ENCODE measurements at places on chromosomes 3 and 15.

GRCh38 chr15:84844964-84845363 is 27.8 kb downstream of the ALPK3 start:
- no peak for DNase-seq

DNA sequence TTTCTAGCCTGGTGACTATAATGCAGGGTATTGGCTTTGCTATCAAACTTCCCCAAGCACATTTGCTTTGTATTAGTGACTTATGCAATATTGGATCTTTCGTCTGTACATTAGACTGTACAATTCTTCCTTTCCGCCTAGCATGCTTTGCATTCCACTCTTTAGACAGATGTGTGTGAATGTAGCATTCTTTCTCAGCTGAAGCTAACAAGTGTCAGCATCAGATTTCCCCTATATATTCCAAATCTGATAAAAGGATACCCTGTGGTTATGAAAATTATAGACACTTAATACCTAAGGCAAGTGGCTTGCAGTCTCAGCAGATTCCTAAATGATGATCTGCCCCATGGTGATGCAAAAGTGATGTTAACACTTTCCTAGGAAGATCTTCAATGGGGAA is 360.1 kb downstream of the CNTN4 start:
- DNase-seq, result no peak

DNA sequence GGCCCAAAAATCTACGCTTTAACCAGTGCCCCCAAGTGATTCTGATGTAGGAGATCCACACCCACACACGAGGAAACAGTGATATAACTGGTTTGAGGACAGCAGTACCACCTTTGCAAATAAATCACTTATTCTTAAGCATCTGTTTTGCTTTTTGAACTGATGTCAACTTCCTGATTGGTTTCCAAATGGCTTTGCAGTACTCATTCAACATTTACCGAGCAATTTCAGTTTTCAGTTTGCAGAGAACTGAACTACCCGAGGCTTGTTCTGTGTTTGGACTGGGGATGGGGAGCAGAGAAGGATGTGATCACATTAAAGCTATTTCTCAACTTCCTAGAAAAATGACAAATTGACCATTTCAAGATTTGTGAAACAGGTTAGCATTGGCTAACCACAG is 1.1 kb upstream of the GYG1 start:
- no peak for DNase-seq

DNA sequence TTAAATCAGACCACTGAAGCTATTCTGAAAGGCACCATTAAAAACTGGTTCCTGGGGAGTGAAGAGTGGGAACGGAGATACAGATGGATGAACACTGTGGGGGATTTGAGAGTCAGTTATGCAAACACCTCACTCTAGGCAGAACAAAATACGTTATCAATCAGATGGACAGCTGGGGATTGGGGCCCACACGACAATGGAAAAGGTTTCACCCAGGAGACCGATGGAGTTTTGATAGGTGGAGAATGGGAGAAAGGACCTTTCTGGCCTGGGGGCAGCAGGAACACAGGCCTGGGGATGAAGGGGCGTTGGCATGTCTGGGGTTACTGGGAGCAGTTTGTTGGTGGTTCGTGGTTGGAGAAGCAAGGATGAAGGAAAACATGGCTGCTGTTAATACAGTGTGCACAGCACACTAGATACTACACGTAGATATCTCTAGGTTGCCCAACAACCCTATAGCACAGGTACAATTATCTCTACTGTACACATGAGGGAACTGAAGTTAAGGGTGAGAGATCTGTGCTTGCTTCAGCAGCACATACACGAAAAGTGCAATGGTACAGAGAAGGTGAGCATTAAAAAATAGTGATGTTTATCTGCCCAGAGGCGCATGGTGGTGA is 16.5 kb downstream of the ST6GAL1 start:
- no peak for DNase-seq

DNA sequence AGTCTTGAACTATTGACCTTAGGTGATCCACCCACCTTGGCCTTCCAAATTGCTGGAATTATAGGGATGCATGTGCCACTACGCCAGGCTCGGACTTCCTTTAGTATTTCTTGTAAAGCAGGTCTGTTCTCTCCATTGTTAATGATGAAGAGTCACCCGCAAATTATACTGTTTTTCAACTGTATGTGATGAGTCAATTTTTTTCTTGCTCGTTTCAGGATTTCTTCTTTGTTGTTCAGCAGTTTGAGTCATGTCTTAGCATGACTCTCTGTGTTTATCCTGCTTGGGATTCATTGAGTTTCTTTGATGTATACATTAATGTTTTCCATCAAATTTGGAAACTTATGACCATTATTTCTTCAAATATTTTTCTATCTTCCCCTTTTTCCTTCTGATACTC is 28.9 kb downstream of the GRAMD1C start:
- no peak for DNase-seq

DNA sequence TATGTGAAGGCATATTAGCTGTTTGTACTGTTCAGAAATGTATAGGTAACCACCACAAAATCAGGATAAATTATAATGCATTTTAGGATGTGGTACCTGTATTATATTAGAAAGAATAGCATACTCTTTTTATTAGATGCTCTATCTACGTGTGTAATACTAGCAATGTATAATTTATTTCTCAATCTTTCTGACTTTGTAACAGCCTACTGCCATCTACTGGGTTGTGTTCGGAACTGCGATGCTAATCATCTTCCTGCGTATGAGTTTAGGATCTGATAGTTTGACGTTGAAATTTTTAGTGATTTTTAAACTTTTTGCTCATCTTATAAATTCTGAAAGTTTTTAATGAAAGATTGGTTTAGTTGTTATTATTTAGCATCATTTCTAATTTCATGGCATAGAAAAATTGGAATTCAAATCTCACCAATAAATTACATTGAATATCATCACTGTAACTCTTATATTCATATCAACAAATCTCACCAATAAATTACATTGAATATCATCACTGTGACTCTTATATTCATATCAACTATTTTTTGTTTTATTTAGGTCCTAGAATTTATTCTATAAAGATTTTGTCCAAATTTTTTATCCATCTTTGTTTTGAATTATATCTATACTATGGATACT is 322.7 kb upstream of the ZNF717 start:
- peak; percentile 5 for DNase-seq

GRCh38 chr3:180875124-180875698 is 37.3 kb upstream of the FXR1 start:
- no peak for DNase-seq

DNA sequence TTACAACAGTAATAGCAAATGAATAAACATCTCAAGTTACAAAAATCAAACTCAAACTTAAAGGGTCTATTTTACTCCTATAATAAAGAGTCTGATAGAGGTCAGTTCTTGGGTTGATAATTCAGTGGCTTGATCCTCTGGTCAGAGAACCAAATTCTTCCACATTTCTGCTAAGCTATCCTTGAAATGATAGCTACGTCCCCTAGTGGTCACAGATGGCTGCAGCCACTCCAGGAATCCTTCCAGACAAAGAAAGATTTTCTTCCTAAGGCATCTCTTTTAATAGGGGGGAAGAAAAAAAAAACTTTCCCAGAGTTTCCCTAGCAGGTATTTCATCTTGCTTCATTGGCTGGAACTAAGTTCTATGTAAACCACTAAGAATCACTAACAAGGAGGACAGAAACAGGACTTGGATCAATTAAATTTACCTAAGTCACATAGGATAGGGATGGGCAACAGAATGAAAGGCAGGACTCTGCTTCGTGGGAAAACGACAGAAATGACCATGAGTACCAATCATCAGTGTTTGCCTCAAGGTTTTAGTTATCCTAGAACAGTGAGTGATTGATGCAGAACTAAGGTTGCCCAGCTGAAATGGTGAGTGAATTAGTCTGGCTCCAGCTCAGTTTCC is 160.7 kb downstream of the STAC start:
- peak; percentile 9 for DNase-seq

- no peak for DNase-seq
Measured at GRCh38 chr15:100928632-100929280, 9.6 kb downstream of the LRRK1 start.

- DNase-seq, result no peak
Measured at GRCh38 chr3:114504941-114505628, 211.3 kb downstream of the TIGIT start.

DNA sequence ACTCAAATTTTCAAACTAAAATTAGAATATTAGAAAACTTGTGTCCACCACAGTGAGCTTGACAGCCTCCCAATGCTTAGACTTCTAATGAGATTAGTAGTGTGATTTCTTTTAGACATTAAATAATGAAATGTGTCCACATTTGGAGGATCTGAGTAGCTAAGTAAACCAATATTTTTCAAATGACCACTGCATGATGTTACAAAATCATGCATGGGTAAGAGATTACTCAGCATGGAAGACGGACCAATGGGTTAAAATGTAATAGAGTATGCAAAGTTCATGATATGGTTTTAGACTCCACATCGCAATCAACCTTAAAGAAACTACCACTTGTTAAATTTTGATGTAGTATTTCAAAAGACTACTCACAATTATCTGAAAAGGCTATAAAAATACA is 130.6 kb downstream of the IMPG2 start:
- peak; percentile 28 for DNase-seq

DNA sequence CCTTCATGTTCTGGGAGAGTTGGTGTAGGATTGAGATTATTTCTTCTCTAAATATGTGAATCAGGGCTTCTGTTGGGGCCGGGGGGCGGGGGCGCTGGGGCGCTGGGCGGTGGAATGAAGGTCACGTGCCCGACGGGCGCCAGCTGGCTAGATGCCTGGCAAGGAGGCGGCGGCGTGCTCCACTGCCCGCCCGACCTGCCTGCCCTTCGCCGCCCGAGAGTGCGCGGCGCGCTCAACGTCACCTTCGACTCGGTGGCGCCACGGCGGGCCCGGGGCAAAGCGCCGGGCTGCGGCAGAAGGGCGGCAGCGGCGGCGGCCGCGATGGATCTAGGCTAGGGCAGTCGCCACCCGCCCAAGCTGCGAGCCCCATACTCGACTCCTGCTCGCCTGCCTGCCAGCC is 47.0 kb upstream of the LHFPL4 start:
- no peak for DNase-seq

DNA sequence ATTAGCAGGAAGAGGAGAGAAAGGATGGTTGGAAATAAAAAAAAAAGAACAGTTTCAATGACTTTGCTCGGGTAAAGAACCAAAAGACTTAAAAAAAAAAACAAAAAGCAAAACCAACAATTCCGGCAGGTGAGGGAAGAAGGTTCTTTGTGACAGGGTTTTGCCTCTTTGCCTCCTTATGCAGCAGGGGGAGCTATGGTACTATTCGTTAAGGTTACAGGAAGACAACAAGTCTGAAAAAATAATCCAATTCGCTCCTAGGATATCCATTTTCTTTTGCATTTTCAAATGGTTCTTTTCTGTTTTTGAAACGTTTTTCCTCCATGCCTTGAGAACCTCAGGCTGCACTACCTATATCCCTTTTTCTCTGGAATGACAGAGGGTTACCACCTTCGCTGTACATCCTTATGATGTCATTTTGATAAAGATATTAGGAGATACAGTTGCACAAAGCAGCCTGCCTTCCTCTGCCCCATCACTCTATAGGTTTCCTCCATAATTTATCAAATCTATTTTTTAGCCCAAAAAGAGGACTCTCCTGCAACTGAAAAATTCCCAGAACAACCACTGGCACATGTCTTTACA is 55.0 kb downstream of the CFAP20DC start:
- peak; percentile 61 for DNase-seq

DNA sequence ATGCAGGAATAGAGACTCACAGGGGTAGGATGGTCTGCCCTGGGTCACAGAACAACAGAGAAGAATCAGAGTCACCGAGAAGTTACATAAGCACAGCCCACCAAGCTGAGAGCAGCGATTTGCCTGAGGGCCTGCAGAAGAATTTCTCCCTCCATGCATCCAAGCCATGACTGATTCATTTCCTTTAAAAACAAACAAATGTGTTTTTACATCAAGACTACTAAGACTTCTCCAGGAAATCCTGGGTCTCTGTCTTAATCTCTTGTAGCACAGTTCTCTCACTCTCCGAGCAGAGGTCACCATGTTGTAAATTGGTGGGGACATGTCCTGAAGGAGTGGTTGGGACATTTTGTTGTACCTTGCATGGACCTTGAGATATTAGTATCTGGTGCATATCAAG is 159.8 kb downstream of the THSD4 start:
- peak; percentile 62 for DNase-seq

DNA sequence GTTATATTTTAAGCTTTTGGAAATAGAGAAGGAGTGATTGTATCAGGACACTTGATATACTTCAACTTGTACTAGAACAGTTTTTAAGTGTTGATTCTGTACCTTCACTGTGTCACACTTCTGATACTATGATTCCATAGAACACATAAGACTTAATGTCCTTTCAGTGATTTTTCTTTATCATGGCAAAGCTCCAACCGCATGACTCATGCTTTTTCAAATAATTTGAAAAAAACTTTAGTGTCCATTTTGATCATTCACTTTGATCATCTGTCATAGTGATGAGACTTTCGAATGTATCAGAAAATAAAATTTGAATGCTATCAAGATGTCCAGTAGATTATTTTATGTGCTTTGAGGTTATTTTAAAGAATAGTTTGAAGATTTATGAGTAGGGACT is 32.0 kb downstream of the AP4E1 start:
- DNase-seq, result no peak

- DNase-seq, result no peak
Measured at GRCh38 chr15:33988384-33988783, 20.1 kb downstream of the CHRM5 start.

GRCh38 chr15:27094235-27094634 is 123.3 kb downstream of the GABRG3 start:
- DNase-seq, result no peak

DNA sequence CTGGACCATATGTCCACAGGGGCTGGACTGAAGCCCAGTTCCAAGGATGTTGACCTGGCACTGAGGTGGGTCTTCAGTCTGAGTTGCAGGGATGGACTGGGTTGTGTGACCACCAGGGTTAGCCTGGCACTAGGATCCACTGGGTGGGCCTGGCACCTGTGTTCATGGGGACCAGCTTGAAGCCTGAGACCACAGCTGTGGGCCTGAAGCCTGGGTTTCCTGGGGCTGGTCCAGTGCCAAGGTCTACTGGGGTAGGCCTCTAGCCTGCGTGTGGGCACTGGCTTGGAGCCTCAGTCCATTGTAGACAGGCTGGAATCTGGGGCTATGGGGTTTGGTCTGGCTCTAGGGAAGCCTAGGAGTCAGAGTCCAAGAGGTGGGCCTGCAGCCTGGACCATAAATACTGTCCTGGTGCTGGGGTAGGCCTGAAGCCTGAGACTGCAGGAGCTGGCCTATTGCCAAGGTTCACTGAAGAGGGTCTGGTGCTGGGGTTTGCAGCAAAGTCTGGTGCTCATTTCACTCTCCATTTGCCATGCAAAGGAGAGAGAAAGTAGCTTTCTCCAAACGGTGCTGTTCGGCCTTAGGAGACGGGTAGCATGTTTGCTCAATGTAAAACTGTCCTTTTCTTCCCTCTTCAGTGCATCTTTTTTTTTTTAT is 51.2 kb upstream of the TBC1D5 start:
- no peak for DNase-seq

DNA sequence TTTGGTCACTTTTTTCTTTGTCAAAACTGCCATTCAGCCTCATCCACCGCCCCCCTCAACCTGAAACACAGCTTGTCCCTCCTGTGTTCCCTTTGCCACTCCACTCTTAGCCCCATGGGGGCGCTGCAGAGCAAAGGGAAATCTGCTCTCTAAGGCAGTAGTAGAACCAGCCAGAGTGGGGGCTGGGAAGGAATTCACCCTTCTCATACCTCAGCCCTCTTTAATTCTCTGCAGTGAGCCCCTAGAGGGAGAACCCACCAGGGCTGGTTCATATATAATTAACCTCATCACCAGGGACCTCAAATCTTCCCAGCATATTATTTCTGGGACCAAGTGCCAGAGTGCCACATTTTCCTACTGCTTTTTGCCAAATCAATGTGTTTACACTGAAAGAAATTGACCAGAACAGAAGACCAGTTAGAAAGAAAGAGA is 2.8 kb upstream of the BCL6 start:
- peak; percentile 70 for DNase-seq
